Hematopoietic multipotent progenitor cell (in vitro differentiated cells): ENCODE measurements at places on chromosomes 2 and 18. TPM values are rescaled to one million over a fixed set of nuclear protein-coding genes. Genes with fewer than 3 reads are reported as not detected.

DNA sequence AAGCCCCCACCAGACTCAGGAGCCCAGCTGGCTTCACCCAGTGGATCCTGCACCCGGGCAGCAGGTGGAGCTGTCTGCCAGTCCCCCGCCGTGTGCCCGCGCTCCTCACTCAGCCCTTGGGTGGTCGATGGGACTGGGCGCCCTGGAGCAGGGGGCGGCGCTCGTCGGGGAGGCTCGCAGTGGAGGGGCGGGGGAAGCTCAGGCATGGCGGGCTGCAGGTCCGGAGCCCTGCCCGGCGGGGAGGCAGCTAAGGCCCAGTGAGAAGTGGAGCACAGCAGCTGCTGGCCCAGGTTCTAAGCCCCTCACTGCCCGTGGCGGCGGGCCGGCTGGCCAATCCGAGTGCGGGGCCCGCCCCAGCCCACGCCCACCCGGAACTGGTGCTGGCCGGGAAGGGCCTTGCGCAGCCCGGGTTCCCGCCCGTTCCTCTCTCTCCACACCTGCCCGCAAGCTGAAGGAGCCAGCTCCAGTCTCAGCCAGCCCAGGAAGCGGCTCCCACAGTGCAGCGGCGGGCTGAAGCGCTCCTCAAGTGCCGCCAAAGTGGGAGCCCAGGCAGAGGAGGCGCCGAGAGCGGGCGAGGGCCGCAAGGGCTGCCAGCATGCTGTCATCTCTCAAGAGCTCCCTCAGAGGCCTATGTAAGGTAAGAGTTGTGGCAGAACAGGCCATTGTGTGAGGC is 1307.8 kb upstream of the TMEFF2 start:
- no peak for DNase-seq

The ERMN gene
- 0.27 TPM for total RNA-seq

DNA sequence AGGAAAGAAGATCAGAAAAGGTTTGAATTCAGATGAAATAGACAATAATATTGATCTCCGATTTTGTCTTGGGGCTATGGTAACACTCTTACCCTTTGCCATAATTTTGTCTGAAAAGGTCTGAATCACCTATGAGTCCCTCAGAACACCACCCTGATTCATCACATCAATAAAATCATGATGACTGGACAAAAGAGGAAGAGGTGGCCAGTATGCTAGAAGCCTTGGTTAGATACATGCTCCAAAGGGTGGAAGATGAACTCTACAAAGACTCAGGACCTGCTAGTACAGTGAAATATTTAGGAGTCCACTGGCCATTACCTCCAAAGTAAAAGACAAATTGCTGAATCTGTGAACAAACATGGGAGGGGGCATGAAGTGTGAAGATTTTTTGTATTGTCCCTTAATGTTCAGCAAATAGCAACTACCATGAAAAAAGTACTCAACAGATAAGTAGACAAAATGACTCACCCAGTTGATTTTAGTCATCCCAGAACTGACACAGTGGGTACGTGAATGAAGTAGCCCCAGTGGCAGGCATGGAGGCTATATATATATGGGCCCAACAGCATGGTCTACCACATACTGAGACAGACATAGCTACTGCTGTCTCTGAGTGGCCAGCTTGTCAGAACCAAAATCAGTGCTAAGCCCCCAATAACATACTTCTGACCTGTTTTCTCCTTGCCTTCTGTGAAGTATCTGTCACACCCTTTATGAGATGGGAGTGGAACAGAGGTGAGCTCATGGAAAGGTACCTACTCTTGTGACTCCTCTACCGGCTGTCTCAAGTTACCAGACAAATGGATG is 36.5 kb upstream of the GLS start:
- DNase-seq = no peak

DNA sequence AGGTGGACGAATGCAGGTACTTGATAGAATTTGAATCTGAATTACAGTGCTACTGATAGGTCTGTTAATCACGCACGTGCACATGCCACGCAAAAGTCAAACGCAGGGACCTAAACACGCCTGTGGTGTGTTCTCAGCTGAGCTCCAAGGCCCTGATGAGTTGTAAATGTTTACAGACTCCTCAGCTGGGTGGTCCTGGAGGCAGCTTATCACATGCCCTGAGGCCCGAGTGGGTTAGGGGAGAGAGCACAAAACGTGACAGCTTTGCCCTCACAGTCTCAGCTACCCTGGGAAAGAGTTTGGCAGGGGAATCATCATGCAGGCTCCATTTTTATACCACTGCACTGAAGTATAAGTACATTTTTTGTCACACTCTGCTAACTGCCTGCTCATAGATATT is 68.3 kb upstream of the FAM110C start:
- DNase-seq = no peak

The TMEM169 gene
- under 0.01 TPM for total RNA-seq

The EPHA4 gene
- total RNA-seq = 0.27 TPM

DNA sequence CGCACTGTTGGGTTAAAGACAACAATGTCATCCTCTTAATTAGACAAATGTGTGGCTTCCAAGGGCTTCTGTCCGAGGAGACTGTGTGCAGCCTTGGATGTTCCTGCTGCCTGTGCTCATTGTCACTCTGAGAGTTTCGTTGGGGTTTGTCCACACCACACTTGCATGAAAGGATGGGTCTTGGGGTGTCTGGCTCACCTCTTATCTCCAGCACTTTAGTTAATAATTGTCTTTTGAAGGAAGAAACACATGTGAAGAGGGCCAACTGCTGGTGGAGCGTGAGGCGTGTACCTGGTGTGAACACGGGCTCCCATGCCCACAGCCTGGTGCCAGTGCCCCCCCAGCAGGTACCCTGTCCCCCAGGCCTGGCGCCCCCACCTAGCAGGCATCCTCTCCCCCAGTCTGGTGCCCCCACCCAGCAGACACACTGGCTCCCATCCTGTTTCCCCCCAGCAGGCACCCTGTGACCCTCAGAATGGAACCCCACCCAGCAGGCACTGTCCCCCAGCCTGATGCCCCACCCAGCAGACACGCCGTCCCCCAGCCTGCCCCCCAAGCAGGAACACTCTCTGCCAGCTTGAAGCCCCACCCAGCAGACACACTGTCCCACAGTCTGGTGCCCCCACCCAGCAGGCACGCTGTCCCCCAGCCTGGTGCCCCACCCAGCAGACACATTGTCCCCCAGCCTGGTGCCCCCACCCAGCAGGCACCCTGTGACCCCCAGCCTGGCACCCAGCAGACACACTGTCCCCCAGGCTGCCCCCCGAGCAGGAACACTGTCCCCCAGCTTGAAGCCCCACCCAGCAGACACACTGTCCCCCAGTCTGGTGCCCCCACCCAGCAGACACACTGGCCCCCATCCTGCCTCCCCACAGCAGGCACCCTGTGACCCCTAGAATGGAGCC is 96.3 kb upstream of the TMEM18 start:
- no peak for DNase-seq

DNA sequence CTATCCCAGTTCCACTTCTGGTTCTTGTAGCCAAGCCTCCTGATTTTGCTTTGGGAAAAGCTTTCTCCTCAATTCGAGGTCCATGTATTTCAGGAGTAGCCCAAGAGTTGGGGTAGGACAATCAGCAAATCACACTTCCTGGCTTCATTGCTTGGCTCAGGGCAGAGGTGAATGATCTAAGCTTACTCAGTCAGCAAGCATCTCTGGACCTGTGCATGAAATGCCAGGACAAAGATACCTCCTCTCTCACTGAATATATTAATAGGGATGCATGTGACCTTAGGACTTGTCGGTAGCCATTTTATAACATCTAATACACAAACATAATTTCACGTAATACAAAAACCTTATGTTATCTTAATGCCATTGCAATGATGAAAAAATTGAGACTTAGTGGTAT is 373.1 kb downstream of the TGIF1 start:
- no peak for DNase-seq
